Jurkat, Clone E6-1 (cell line): ENCODE measurements at places on chromosomes 6 and 20.

DNA sequence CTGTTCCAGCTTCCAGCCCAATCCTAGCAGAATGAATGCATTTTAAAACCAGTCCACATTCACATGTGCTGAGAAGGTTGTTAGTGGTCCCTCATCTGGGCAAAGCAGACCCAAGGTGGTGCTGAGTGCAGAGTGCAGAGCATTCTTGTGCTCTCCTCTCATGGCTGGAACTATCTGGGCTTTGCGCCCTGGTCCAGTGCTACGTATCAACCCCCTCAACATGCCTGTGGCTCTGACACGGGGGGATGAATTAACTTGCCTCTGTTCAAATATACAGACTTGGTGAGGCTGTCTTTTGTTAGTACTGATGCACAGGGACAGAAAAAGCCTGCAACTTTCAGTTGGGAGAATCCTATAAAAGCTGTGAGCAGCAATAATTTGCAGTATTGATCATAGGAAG lies 42.5 kb downstream of the PANK2 start:
- no peak for DNase-seq

DNA sequence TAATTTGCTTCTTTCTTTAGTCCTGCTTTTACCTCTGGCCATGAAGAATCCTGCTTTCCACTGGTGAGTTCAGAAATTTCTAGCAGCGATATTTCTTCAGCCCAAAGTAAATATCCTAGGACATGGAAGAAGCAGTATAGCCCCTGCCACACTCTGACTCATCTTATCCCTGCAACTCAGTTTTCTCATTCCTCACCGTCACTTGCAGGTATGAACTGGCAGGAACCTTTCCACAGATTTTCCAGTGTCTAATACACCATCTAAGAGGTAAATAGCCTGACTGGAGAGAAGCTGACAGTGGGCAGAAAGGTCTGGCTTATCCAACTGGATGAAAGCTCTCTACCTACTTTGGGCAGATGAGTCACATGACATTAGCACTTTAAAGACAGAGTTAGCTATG lies 816.7 kb upstream of the FLRT3 start:
- DNase-seq = no peak

DNA sequence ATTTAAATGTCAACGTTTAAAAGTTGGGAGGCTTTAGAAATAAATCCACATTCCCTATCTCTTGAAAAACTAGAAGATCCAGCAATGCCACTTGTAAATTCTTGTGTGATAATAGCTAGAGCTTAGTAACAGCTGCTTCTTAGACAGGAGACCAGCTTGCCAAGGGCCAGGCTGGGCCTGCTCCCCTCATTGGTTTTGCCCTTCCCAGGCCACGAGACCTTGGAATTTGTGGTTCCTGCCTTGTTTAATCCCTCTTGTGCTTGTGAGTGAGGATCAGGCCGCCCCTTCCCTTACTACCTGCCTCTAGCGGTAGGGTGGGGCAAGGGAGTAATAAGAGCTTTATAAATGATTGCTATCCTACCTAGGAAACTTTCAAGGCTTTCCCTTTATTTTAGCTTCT lies 363.5 kb downstream of the SYNE1 start:
- DNase-seq = no peak

GRCh38 chr6:34519971-34520644 lies 36.0 kb downstream of the SPDEF start:
- no peak for DNase-seq

GRCh38 chr20:31485450-31486339 lies 10.6 kb downstream of the REM1 start:
- no peak for DNase-seq

GRCh38 chr6:150567823-150568383 lies 31.8 kb upstream of the PLEKHG1 start:
- DNase-seq = no peak

DNA sequence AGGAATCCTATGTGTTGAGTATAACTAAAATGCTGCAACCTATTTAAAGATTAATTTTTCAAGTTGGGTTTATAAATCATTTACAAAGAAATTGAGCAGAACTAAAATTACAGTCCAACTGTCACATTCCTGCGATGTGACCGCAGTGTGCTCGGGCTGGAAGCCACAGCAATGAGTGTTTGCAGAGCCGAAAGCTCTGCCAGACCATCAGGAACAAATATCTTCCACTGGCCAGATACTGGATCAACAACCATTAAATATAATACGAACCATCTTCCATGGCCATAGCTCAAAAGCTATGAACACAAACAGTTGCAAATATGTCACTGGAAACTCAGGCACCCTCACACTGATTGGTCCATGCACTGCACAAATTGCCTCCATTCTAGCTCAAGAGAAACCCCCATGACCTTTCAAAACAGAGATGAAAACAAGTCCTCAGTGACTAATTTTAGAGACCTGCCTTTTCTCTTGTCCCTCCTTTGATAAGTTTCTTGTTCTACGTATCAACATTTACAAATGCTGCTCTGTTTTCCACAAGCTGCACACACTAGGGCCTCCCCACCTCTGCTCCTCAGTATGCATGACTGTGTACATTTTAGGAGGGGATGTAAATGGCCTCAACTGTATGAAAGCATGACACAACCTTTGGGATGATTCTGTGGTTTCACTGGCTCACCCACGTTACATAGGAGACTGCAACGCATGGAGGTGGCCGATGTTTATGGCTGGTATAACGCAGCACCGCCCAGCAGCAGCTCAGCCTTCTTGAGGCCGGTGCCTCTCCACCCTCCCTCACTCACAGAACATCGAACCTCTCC lies 171.7 kb downstream of the WDR27 start:
- DNase-seq = no peak

DNA sequence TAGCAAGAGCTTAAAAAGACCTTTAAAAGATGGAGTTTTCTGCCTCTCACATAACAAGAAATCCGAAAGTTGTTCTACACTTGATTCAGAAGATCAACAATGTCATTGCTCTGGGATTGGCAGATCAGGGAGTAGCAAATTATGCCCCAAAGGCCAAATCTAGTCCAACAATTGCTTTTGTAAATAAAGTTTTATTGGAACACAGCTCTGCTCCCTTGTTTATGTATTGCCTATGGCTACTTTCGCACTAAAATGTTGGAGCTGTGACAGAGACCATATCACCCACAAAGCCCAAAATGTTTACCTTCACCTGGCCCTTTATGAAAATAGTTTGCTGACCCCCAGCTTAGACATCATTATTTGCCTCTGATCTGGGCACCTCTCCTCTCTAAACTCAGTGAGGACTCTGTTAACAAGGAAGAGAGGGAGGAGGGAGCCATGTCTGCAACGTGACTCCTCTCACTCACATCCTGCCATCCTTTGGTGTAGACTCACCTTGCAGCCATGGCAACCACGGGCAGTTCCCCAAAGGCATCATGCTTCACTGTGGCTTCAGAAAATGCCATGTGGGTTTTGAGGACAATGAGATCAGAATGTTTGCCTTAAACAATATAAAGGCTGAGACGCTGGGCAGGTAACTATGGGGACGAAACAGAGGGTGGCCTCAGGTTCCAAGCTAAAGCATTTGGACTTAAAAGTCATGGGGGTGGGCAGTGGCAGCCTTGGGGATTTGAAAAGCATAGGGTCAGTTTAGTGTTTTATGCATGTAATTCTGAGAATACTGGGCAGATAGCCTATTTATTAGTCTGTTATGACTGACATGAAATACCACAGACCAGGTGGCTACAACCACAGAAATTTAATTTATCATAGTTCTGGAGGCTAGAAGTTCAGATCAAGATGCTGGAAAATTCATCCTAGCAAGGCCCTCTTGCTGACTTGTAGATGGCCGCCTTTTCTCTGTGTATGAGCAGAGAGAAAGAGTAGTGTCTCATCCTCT lies 149.7 kb upstream of the TNFAIP3 start:
- DNase-seq = peak; percentile 75

DNA sequence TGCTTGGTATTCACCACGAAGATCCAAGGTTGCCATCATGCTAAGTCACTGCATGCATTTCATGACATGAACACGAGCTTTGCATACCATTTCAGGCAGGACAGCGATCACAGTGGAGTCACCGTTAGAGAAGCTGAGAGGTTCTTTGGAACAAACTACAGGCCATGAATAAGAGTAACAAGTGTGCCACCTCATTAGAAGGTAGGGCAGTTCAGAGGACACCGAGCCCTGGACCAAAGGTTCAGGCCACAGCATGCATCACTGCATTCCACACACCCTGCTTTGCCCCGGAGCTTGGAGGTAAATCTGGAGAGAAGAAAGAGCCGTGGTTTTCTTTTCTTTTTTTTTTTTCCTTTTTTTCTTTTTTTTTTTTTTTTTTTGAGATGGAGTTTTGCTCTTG lies 66.9 kb upstream of the CDH4 start:
- no peak for DNase-seq

- no peak for DNase-seq
These were observed 81.8 kb downstream of the LAMA4 start for GRCh38 chr6:112172540-112172939.

DNA sequence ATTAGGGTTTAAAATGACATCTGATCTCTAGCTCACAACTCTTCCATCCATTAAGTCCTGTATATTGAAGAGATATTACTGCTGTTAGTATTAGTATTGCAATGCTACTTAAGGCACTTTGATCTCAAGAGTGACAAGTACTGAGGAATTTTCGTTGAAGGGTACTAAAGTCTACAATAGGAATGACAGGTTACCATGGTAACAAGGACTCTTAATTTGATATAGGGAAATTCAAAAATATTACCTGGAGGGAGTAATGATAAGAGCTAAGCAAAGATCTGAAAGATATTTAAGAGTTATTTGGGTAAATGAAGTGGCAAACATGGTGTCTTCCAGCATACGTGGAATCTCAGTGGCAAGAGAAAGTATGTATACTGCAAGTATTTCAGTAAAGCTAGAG lies 518.0 kb upstream of the SLC35B3 start:
- DNase-seq = no peak

GRCh38 chr6:105374010-105374420 lies 28.9 kb downstream of the PREP start:
- DNase-seq = no peak

DNA sequence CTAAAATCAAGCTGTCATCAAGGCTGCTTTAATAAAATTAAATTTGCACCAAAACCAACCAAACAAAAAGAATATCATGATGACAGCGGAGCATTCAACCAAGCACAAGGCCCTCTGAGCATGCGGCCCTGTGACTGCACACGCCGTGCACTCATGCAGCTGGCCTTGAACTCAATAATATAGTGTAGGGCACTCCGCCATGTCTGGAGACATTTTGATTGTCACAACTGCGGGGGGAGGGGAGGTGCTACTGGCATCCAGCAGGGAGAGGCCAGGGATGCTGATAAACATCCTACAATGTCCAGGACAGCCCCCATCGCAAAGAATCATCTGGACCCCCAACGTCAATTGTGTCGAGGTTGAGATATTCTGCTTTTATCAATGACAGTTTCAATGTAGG lies 9.7 kb downstream of the MOCS3 start:
- no peak for DNase-seq

GRCh38 chr6:118511930-118512715 lies 36.0 kb upstream of the PLN start:
- no peak for DNase-seq

- DNase-seq = no peak
These were observed 133.2 kb downstream of the SLC16A10 start for GRCh38 chr6:111220383-111221031.

DNA sequence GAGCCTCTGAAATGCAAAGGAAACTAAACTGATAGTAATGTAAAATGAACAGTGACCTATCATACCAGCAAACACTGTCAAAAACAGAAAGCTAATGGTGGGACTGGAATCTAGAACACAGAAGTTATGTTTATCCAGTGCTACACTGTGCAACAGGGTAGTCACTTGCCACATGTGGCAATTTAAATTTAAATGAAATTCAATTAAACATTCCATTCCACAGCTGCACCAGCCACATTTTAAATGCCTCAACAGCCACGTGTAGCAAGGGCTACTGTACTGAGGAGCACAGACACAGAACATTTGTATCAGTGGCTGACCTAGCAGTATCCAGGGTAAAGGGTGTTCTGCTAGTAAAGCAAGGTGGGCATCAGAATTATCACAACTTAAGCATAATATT lies 5.6 kb upstream of the POLR1H start:
- no peak for DNase-seq

GRCh38 chr20:50376888-50377459 lies 133.2 kb upstream of the PTPN1 start:
- DNase-seq = no peak

GRCh38 chr6:105199711-105200110 lies 19.9 kb upstream of the POPDC3 start:
- no peak for DNase-seq
